ENCODE measurements at places on chromosomes 7 and 10. TPM values are rescaled to one million over a fixed set of nuclear protein-coding genes. Genes with fewer than 3 reads are reported as not detected.

CNTNAP2 gene
- polyA plus RNA-seq, result 0.59 TPM

OR2A1 gene
- 0.31 TPM for polyA plus RNA-seq

PTPN20 gene
- 0.24 TPM for polyA plus RNA-seq

ACSL5 gene
- polyA plus RNA-seq, result 31.5 TPM

ASIC3 gene
- polyA plus RNA-seq, result 5.0 TPM

TWIST1 gene
- polyA plus RNA-seq, result not detected
